Tibial artery (tissue), 4 donors: ENCODE measurements at places on chromosomes 5 and 9.

DNA sequence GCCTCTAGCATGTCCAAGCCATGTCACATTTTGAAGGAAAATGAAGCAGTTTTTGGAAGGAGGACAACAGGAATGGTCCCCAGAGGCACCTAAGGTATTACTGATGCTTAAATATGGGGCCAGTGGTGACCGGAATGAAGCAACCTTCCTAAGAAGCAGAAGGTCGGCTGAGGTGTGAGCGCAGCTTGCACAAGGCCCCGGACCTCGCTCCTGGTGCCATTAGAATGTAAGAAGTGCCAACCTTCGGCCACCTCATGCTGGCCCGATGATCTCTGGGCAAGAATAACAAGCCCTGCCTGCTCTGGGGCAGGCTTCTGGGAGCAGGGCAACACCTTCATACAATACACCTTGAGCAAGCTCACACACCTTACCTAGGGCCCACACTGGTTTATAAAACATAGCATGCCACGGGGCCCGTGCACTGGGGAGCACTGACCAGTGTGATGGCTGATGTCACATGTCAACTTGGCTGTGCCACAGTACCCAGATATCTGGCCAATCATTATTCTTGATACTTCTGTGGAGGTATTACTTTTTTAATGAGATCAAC lies 21.9 kb downstream of the SEMA4D start:
- DNase-seq, result no peak

DNA sequence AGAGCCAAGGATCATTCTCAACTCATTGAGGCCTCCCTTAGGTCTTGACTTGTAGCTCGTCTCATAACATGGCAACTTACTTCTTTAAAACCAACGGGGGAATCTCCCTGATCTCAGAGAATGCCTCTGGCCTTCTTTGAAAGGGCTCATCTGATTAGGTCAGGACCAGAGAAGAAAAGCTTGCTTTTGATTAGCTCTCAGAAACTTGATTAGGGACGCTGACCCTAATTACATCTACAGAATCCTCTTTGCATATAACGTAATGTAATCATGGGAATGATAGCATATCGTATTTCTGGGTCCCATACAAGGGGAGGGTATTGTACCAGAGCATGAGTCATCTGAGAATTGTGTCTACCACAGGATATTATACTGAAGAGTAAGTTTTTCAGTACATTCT lies 125.1 kb upstream of the SH3GL2 start:
- no peak for DNase-seq

DNA sequence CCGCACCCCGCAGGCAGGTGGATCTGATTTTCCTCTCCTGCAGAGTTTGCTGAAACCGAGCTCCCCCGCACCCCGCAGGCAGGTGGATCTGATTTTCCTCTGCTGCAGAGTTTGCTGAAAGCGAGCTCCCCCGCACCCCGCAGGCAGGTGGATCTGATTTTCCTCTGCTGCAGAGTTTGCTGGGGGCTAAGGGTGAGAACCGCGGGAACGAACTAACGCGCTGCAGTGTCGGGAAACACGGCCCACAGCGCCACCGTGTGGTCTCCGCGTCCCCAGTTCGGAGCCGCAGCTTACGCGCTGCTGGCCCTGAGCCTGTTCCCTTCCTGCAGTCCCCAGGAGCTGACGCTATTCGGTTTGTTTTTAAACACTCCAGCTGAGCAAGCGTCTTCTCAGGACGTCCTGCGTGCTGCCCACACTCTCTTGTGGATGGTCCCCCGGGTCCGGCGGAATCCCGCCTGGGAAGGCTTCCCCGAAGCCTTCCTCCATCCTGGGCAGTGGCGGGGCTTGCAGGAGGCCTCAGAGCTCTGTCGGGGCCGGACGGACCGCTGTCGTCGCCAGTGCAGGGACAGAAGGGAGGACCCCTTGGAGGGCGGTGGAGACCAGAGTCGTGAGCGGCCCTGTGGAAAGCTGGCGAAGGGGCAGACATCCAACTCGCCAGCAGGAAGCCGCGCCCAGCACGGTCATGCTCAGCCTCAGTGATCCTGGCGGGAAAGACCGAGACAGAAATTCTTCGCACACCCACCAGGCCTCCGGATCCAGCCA lies 121.2 kb upstream of the LPCAT1 start:
- peak; percentile 67 for DNase-seq

GRCh38 chr9:1713841-1714240 lies 301.3 kb upstream of the SMARCA2 start:
- no peak for DNase-seq

GRCh38 chr5:157356576-157356975 lies 90.7 kb downstream of the CYFIP2 start:
- no peak for DNase-seq

DNA sequence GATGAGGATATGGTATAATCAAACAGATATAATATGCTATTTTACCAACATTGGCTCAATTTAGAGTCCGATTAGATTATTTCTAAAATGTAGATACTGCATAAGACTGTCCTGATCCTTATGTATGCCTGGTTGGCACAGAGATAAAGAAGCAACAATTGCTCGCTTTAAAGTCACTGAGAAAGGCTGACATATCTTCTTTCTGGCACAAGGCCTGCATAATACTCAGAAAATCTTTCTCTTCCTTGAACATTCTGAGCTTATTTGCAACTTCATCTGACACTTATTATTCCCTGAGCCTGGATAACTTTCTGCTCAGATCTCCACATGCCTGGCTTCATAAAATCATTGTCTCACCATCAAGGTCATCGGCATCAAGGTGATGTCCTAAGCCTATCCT lies 219.3 kb upstream of the CDH9 start:
- no peak for DNase-seq

GRCh38 chr9:1876891-1877496 lies 138.2 kb upstream of the SMARCA2 start:
- DNase-seq, result no peak

GRCh38 chr5:154199671-154200220 lies 9.2 kb downstream of the GALNT10 start:
- no peak for DNase-seq

- no peak for DNase-seq
These were observed 11.0 kb upstream of the HAPLN1 start for GRCh38 chr5:83731638-83732037.

- DNase-seq, result no peak
These were observed 2.2 kb downstream of the TNFSF15 start for GRCh38 chr9:114803479-114804265.

DNA sequence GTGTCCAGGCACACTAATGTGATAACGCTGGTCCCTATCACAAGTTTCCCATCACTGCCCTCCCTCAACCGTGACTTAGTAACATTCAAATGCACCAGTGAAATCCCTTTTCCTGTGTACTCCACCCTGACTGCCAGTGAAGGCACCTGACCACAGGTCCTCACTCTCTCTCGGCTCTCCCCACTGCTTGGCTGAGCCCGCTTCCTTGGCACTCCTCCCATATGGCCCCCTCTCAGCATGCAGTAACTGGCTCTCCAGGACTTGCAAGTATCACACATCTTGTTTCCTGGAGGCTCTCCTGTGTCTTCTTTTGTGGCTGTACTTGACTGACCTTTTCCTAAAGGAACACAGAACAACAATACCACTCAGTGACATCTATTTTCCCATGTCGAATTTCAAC lies 292.0 kb upstream of the ZNF608 start:
- DNase-seq, result no peak

DNA sequence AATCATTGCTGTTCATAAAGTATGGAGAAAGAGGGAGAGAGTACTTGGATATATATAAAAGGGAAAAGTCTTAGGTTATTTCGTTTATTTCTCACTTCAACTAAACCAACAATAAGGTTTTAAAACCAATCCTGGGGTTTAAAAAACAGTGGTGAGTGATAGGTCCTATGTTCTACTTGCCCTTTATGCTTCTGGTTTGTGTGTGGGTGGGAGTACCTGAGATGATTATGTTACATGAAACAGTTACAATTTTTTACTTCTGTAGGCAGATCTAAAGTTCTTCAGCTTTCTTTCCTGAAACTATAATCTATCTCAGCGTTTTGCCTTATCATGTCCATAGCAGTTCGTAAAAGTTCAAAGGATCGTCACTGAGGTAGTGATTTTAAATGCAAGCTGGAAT lies 49.2 kb downstream of the STX17 start:
- no peak for DNase-seq

DNA sequence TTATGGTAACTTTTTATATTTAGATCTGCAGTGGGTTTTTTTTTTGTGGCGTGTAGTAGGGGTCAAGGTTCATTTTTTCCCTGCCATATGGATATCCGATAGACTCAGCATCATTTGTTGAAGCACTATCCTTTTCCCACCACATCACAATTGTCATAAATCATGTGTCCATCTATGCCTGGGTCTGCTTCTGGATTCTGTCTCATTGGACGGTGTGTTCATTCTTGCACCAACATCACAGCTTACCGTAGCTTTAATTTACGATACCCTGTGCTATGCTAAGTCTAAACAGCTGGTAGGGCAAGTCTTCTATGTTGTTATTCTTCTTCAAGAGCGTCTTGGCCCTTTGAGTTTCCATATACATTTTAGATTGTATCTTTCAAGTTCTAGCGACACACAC lies 175.0 kb downstream of the RGS3 start:
- no peak for DNase-seq

GRCh38 chr5:172454358-172455086 lies at the start of gene SH3PXD2B:
SH3PXD2B (minus strand) TSS chr5:172454525; CDS start chr5:172454352, 173 bp downstream.
- peak; percentile 83 for DNase-seq

DNA sequence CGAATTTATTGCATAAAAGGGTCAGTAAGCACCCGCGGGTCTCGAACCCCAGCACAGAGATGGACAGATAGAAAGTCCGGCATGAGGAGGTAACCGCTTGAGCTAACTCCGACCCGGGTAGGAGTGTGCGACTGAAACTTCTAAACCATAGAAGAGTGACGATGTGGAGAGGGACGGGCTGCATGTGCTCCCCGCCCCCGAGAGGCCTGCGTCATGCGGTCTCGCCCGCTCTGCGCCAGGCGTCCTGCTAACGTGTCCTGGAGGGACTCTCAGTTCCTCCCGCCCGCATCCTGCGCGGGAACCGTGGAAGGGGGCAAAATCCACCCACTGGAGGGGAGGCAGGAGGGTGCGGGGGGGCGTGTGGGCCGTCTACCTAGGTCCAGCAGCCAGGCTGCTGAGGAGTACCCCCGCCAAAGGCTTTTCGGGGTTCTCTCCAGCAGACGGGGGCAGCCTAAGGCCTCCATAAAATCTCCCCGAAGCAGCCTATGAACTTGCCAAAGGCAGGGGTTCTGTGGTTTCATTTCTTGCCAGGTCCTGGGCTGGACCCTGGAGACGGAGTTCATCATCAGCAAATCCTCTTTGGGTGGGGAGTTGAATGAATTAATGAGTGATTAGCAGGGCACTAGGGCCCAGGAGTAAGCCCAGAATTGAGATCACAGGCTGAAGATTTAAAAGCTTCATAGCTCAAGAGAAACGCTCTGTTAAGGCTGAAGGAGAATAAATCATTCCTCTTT lies 51.9 kb downstream of the TGFBI start:
- peak; percentile 95 for DNase-seq

DNA sequence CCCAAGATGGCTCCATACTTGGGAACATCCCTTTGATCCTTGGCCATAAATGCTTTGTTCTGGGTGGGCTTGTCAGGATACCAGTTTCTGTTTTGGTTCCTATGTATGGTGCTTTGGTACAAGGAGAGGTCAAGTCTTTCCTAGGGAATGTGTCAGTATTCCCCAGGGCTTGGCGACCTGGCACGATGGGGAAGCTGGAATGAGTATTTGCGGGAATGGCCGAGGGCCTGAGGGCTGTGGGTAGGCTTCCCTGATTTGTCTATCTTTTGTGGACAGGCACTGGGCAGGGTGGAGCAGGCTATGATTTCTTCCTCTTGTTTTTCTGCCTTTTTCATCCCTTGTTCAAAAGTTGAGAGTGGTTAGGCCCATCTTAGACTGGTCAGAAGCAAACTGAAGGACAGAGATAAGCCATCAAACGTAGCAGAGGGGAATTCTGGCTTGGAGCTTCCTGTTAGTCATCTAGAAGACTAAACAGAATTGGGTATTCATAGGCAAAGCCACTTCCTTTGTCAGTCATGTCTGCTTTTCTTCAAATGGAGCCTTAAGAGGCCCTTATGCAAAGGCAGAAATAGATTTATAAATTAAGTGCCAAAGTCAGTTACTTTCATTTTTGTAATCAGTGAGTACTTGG lies 13.7 kb downstream of the DOCK2 start:
- no peak for DNase-seq

DNA sequence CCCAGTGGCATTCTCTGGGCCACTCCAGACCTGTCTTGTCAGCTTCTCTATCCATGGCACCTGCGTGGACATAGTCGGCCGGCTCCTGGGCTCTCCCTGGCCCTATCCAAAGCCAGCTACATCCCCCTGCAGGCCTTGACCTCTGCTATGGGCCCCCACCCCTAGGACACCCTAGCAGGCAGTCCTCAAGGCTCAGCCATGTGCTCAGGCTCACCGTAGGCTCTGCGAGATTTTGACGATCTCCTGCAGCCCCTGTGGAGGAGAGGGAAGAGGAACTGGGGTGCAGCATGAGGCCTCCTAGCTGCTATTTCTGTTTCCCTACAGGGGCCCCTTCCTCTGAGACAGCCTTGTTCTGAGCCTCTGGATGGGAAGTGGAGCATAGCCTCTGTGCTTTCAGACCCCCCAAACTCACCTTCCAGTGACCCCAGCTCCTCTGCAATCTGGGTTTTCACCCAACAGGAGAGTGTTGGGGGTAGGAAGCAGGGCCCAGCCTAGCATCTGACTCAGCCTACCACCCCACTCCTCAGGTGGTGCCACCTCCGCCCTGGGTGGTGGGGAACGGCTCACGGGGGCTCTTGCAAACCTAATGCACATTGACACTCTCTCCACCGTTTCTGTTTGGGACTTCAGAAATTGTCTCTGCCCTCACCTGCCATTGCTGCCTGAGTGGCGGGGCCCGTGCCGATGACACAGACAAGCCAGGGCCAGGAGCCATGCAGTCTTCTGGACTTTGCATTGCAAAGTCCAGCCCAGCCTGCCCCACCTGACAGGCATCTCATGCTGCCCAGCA lies 36.7 kb downstream of the HRH2 start:
- no peak for DNase-seq

GRCh38 chr5:28286566-28286965 lies 1248.2 kb upstream of the CDH9 start:
- no peak for DNase-seq

- DNase-seq, result no peak
These were observed 92.4 kb downstream of the RORB start for GRCh38 chr9:74589576-74589975.

DNA sequence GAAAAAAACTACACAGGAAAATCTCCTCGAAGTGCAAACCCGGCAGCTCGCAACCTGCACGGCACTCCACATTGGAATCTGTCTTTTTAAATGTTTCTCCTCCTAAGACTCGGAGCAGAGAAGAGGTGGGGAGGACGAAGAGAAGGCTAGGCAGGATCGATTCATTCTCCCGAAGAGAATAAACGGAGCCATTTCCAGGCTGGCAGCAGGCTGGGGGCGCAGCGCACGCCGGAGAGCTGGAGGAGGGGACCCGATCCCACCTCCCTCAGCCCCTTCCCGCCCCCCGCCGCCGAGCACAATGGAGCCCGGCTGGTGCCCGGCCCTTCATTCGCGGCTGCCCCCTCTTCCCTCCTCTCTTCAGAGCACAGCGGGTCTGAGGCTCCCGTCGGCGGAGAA lies 628 bp downstream of the HOMER1 start:
- no peak for DNase-seq

GRCh38 chr9:70880535-70880934 lies 240.9 kb downstream of the TRPM3 start:
- DNase-seq, result no peak

GRCh38 chr5:150339165-150339564 lies 18.3 kb upstream of the TCOF1 start:
- no peak for DNase-seq
